T1000 (cell line): ENCODE measurements at places on chromosomes 16 and 17.

GRCh38 chr17:3768769-3769168 is 32.2 kb downstream of the ITGAE start:
- DNase-seq: no peak

DNA sequence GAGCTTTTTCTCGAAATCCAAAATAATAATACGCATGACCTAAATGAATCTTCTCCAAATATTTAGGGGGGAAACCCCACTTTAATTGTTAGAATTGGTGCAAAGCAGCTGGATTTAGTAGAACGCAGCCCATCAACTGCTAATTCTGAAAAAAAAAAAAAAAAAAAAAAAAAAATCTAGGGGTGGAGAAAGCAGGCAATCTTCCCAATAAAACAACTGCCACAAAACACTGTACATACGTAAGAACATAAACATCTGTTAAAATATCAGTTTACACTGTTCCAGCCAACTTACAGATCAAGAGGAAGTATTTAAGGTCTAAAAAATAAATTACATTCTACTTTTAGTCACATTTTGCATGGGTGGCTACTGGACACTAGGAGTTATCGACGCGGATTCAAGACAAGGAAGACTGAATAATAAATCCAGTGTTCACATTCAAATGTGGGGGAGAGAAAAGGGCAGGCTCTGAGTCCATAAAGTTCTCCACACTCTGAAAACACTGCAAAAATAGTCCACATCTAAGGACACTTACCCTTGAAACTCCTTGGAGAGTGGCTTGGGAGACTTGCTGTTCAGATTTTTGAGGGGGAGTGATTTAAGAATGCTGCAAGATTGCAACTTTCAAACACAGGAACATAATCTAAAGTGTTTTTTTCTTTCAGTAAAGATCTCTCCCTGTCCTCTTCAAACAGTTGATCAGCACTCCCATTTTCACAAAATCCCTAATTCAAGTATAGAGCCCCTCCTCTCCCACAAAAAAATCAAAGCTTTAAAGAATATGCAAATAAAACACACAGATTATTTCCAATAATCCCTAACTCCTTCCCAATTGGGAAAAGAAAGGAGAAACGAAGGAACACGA is 1.3 kb downstream of the APPBP2 start:
- DNase-seq: no peak

GRCh38 chr16:57444711-57445110 is 2.5 kb downstream of the CIAPIN1 start:
- no peak for DNase-seq

DNA sequence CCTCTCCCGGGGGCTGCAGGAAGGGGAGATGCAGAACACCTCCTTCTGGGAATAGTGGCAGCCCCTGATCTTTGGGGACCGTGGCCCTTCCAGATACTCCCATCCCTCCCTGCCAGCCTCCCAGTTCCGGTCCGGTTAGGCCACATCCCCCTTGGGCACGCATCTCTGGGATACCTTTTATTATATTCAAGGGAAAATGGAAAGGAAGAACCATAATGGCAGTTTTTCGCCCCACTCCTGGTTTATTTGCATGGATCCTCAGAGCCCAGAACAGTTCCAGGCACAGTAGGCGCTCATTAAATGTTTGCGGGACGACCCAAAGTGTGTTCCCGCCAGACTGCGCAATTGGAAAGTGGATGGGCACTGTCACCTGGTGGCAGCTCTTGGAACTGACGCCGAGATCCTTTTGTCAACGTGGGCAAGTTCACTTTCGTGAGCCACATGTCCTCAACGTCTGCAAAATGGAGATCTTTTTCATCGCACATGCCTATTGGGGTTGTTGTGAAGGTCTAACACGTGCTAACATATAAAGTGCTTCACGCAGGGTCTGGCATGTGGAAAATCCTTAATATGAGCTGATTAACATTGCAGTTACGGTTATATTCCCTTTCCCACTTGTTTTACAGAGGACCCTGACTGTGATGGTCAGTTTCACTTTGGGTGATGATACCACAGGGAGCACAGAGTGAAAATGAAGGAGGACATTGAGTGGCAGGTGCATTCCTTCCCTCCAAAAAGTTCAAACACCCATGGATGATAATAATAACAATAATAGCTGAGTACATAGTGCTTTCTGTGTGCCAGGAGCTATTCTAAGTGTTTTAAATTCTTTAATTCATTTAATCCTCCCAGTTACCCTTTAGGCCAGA is 1.7 kb upstream of the GPRC5B start:
- peak; percentile 68 for DNase-seq

- no peak for DNase-seq
Observed at GRCh38 chr17:60769327-60769726, 91.7 kb downstream of the BCAS3 start.
